ENCODE measurements at places on chromosomes 4 and X.

DNA sequence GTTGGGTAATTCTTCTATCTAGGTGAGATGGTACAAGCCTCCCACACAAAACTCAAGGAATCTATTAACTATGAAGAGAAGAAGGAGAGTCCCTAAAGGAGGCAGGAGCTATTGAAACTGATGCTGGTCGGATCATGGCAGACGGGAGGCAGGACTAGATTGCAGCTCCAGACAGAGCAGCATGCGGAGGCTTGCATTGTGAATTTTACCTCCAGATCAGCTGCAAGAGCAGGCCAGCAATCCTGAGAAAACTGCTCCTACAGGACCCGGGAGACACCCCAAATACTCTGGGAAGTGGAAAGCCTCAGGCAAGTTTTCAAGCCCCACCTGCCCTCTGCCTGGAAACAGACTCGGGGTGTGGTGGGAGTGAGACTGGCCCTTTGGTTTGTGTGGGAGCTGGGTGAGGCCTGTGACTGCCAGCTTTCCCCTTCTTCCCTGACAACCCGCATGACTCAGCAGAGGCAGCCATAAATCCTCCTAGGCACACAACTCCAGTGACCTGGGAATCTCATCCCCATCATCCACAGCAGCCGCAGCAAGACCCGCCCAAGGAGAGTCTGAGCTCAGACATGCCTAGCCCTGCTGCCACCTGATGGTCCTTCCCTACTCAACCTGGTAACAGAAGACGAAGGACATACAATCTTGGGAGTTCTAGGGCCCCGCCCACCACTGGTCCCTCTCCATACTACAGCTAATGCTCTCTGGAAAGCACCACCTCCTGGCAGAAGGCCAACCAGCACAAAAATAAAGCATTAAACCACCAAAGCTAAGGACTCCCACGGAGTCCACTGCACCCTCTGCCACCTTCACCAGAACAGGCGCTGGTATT is 30.9 kb downstream of the GATB start:
- peak; percentile 67 for DNase-seq

GRCh38 chr4:145957302-145957701 is 18.7 kb upstream of the ZNF827 start:
- DNase-seq: no peak

GRCh38 chrX:131979116-131979515 is 44.0 kb upstream of the STK26 start:
- no peak for DNase-seq

DNA sequence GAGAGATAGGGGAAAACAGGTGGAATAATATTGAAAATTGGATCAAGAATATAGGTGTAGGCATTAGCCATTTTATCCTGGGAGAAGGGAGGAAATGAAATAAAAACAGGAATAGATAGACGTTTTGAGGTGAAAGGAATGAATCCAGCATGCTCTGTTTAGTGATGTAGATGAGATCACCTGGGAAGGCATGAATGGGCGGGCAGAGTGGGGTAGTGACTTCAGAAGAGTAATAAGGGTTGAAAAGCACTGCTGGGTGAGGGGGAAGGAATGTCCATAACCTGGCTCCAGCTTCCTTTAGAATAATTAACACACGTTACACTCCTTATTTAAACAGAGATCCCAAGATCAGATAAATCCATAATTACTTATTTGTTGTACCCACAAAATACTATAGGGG is 191.1 kb upstream of the ANXA3 start:
- DNase-seq: no peak

- DNase-seq: no peak
Measured at GRCh38 chr4:78661921-78662521, 110.5 kb downstream of the ANXA3 start.

DNA sequence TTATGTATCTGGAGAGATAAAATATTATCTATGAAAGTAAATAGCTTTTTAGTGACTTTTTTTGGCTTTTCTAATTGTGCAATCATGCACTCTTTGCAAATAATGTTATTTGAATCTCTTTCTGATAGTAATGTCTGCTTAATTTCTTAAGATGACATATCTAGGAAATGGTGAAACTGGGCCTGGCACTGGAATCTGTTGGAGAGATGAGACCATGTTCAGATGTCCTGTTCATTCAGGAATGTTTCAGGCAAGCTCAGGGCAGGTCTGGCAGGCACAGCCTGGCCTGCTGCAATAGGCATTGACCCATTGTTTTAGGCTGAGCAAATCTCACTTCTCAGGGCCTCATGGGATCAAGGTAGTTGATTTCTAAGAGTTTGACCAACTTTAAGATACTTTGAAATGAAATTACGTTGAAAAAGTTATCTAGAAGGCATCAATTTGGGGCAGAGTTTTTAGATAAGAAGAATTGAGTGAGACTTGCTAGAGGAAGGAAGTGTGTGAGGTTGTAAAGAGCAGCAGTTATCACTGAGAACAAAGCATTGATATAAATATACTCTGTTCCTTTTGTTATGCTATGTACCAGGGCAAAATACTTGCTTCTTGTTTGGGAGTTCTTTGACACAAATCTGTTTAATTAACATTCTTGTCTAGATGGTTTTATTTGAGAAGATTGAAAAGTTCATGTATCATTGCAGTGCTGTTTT is 133.0 kb upstream of the LEF1 start:
- DNase-seq: no peak

GRCh38 chr4:127993151-127993550 is 27.9 kb downstream of the ABHD18 start:
- DNase-seq: no peak

- no peak for DNase-seq
Measured at GRCh38 chrX:7330971-7331746, 183.2 kb upstream of the PUDP start.

DNA sequence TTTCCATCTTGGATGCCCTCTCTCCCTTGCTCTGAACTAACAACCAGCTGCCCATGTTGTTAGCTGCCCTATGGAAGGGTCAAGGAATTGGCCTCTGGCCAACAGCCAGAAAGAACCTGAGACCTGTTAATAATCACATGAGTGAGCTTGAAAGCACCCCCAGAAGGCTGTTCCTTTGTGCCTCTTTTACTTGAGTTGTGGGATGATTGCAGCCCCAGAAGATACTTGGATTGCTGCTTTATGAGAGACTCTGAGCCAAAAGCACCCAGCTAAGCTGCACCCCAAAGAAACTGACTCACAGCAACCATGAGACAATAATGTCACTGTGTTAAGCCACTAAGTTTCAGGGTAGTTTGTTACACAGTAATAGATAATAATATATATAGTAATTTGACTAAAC is 73.3 kb downstream of the FRYL start:
- DNase-seq: no peak

DNA sequence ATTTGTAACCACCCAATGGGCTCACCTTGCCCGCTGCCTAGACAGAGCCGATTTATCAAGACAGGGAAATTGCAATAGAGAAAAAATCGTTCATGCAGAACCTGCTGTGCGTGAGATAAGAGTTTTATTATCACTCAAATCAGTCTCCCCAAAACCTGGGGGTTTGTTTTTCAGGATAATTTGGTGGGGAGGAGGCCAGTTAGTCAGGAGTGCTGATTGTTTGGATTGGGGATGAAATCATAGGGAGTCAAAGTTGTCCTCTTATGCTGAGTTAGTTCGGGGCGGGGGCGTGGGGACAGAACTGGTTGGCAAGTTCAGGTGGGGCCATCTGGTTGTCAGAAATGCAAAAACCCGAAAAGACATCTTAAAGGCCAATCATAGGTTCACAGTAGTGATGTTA is 203.0 kb downstream of the MAB21L2 start:
- no peak for DNase-seq

GRCh38 chrX:25020391-25020904 is 4.7 kb upstream of the ARX start:
- no peak for DNase-seq

DNA sequence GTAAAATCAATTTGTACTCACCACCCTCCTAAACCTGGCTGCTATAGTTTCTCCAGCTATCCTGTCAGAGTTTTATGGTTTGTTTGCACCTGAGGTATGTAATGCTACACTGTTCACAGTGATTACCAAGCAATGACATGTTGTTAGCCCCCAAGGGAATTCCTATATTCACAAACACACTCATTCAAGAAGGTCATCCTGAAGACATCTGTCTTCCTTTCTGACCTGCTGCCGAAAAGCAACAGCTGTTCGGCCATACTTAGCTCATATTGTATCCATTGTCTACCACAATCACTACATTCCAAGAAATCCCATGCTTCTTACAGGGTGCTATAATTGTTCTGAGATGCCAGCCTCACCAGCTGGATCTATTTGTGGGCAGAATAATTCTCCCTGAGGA is 160.1 kb upstream of the GYPA start:
- no peak for DNase-seq

- no peak for DNase-seq
Measured at GRCh38 chrX:110421500-110422455, 63.1 kb downstream of the RTL9 start.

GRCh38 chr4:59938166-59938565 is 1262.0 kb upstream of the ADGRL3 start:
- no peak for DNase-seq

GRCh38 chr4:92101737-92102172 is 202.0 kb upstream of the GRID2 start:
- peak; percentile 4 for DNase-seq

- DNase-seq: no peak
Measured at GRCh38 chr4:17476853-17477252, 35.0 kb downstream of the QDPR start.

- no peak for DNase-seq
Measured at GRCh38 chr4:67927251-67927650, 36.0 kb downstream of the TMPRSS11A start.

All from RWPE1 (cell line).